ENCODE measurements at places on chromosomes 4 and X.

- DNase-seq, result no peak
Measured at GRCh38 chrX:13090339-13091110, 46.1 kb upstream of the FAM9C start.

GRCh38 chrX:55099162-55099561 lies 10.3 kb downstream of the PAGE2 start:
- no peak for DNase-seq

DNA sequence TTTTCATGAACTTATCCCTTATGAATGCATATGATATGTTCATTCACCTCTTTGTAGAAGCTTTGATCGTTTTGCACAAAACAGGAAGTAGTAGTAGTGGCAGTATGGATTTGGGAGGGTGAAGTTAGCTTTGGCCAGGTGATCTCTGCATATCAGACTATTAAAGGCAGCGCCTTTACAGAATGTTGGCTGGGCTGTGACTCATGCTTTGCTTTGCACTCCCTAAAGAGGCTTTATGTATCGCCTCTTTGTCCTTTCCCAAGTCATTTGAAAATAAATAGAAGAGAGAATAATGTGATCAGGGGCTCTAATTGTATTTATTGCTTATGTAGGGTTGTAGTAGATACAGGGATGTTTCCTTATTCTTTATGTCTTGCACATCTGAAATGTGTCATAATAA lies 50.4 kb downstream of the SHROOM3 start:
- DNase-seq, result no peak

DNA sequence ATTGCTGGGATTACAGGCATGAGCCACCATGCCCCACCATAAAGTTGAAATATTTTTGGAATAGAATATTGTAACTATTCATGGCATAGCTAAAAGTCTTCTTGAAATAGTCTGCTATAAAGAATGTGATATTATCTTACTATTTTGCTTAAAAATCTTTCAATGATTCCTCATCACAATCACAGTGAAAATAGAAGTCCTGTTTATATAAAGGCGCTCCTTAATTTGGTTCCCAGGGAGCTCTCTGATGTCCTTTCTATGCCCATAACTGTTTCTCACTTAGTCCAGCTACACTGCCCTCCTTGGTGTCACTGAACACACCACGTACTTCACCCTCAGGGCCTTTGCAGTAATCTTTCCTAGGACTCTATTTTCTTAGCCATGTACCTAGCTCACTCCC lies 331.7 kb upstream of the GIMD1 start:
- DNase-seq, result no peak

DNA sequence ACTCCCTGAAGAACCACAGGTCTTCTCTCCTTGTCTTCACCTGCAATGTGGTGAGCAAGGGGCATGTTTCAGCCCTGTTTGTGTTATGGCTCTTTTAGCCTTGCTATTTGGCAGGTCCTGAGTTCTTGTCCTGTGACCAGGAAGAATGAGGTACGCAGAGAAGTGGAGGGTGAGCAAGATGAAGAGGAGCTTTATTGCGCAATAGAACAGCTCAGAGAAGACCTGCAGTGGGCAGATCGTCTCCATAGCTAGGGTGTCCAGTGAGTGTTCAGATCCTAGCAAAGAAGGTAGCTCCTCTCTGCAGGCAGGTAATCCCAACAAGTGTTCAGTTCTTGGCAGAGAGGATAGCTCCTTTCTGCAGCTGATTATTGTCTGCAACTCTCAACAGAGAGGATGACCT lies 672.9 kb downstream of the SH3BGRL start:
- no peak for DNase-seq

DNA sequence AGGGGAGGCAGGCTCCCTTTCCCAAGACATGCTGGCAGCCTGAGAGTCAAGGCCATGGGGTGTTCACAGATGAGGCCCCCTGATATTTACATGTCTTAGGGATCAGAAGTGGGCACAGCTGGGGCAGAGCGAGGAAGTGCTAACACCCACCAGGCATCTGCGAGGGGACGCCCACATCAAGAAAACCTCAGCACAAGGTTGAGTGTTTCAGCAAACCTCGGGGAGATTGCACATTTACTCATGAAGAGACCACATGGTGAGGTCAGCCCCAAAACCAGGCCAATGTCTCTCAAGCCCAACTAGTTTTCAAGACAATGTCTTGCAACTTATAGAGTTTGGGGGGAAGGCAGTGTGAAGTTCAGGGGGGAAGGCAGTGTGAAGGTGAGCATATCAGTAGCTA lies 55.2 kb downstream of the CLNK start:
- no peak for DNase-seq
